ENCODE measurements at places on chromosomes 12 and 14.

- DNase-seq = no peak
These were observed 952 bp downstream of the DRAM1 start for GRCh38 chr12:101878243-101878821.

DNA sequence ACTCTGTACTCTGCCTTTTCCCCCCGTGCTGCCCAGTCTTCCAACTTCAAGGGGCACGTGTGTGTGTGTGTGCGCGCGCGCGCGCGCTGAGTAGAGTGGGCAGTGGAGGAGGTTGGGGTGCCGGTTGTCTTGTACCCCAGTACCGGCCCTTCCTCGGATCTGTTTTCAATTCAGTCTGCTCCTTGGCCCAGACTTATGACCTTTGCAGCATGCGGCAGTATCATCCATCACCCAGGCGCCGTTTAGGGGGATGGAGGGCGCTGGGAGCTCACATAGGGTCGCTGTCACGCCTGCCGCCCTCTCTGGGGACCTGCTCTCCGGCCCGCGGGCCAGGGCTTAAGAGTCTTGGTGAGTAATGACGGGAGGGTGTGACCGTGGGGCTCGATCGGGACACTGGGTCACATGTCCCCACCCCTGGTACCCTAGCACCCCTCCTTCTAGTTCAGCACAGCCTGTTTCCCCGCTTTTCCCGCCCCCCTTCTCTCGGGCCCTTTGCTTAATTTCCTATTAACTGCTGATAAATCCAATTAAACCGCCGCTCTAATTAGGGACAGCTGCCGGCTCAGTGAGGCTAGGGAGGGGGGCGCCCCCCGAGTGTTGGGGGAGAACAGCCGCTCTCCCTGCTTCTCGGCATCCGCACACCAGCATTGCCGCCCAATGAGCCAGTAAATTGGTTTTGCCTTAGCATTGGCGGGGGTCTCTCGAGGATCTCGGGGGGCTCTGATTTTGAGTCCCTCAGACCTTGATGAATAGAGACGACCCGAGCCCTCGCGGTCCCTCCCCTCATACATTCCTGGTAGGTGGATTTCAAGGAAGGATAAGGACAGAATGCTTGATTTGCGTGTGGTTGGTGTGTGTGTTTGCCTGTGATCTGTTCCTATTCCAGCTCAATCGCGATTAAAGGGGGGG, 9.3 kb downstream of the STAC3 start:
- DNase-seq = no peak

DNA sequence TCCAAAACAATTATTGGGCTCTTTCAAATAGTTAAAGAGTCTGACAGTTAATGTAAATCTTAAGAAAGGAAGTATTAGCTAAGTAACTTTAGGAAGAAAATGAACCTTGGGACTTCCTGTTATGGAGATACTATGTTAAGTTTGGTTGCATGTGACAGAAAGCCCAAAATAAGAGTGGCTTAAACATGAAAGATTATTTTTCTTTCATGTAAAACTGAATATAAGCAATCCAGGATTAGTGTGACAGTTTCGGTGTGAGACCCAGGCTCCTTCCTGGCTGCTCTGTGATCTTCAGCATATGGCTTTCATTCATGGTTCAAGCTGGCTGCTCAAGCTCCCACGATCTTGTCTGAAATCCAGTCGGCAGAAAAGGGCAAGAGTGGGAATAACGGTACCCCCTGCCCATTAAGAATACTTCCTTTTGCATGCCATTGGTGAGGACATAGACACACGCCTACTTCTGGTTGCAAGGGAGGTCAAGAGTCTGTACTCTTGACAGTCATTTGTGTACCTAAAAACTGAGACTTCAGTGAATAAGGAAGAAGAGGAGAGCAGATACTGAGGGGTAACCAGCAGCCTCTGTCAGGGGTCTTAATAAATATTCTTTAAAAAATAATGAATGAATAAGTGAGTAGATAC, 2.2 kb upstream of the RPAP3 start:
- peak; percentile 10 for DNase-seq

DNA sequence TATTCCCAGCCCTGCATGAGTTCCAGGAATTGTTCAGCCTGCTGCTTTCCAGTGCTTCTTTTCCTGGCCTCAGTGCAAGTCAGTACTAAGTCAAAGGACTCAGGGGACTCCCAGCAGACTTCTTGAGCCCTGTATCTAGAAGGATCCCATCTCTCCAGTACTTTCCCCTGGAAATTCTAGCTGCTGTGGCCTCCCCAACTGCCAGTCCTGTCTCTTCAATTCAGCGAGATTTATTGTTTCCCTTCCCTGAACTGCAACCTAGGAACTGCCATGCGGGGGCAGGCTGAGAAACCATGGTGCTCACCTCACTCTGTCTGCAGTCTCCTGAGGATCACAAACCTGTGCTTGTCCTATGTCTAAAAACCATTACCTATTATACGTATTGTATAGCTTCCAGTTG, 31.8 kb downstream of the ZNF605 start:
- DNase-seq = no peak

DNA sequence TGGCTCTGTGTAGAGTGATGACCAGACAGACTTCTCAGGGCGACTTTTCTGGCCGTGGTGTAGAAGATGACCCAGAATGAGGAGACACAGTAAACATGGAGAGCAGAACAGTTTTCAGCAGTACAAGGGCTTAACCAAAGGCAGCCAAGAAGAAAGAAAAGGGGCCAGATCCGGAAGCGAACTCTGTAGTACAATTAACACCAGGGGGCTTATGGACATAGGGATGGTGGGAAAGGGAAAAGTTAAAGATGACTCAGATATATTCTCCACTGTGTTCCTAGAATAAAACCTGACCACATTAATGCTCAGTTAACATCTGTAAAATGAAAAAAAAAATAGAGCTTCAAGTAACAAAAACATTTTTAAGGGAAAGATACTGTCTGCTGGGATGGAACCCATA, 60.2 kb downstream of the LGR5 start:
- no peak for DNase-seq

- DNase-seq = no peak
These were observed 2.8 kb upstream of the UBC start for GRCh38 chr12:124917135-124917840.
